ENCODE measurements at places on chromosomes 6 and 20. TPM values are rescaled to one million over a fixed set of nuclear protein-coding genes. Genes with fewer than 3 reads are reported as not detected.

Gene OCSTAMP
- total RNA-seq: not detected

Gene ANKEF1
- total RNA-seq: 0.45 TPM

- no peak for DNase-seq
Observed at GRCh38 chr6:26447257-26447656, 7.0 kb downstream of the BTN3A3 start.

DNA sequence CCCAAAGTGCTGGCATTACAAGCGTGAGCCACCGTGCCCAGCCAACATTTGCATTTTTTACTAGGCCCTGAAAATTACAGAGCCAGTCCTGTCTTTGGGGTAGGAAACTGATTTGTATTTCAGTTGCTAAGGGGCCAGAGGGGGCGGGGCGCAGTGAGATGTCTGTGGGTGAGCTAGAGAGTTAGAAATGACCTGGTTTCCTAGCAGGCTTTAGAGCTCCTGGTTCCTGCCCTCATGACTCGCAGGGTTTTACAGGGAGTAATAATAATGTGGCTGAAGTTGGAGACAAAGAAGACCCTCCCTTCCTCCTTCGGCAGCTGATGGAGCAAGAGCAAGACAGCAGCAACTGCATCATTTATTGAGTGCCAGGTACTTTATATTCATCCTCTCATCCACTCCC, 131.5 kb downstream of the TFAP2C start:
- DNase-seq: no peak

- no peak for DNase-seq
Observed at GRCh38 chr6:52245425-52245824, 1.1 kb upstream of the IL17F start.

DNA sequence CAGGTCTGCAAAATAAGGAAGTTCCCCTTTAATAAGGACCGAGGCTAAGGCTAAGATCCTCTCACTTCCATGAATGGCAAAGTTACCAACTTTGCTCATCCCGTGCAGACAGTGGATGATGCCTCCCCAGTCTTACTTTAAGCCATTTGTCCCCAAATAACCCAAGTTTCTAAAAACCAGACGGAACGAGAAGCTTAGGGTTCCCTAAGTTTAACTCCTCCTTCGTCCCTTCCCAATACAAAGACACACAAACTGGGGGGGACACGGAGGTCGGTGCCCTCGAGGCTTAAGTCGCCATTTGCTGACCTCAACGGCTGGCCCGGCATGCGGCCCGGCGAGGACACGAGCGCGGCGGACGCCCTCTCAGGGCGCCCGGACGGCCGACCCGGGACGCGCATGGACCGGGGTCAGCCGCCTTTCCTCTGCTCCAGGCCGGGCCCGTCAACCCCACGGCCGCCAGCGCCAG, 527 bp downstream of the FBXO30 start:
- peak; percentile 16 for DNase-seq

- peak; percentile 24 for DNase-seq
Observed at GRCh38 chr20:61500791-61501321, 248.8 kb downstream of the CDH4 start.

Gene ZNF311
- total RNA-seq: 0.43 TPM

- DNase-seq: no peak
Observed at GRCh38 chr6:34723203-34723602, 26.6 kb upstream of the ILRUN start.

DNA sequence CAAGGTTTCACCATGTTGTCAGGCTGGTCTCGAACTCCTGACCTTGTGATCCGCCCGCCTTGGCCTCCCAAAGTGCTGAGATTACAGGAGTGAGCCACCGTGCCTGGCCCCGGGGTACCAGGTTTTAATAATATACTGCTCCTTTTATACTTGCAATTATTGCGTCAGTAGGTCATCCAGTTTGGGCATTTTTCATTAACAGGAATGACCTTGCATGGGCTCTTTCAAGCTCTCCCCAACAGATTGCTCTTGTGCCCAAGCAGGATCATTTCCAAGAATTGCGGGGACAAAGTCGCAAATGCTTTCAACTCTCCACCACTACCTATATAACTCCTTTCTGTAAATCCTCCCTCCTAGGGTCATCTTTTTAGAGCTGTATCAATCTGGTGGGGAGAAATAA, 23.8 kb downstream of the STK38 start:
- no peak for DNase-seq

Gene CRISP3
- total RNA-seq: not detected

Gene SLC35F1
- total RNA-seq: 0.09 TPM

DNA sequence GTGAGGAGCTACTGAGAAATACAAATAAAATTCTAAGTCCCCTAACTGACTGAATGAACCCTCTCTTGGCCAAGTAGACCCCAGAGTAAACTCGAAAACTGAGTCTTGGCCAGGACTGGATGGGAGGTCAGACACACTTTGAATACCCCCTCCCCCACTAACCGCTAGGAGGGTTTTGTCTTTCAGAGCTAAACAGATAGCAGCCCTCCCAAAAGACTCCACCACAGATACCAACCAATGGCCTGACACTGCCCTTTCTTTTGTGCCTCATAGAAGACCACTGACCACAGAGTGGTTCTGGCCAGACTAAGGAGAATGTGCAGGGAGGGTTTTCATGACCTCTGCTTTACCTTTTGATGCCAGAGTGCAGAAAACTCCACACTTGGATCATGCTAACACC, 42.1 kb downstream of the SPACA1 start:
- DNase-seq: no peak

Gene CD24
- 1.4 TPM for total RNA-seq

DNA sequence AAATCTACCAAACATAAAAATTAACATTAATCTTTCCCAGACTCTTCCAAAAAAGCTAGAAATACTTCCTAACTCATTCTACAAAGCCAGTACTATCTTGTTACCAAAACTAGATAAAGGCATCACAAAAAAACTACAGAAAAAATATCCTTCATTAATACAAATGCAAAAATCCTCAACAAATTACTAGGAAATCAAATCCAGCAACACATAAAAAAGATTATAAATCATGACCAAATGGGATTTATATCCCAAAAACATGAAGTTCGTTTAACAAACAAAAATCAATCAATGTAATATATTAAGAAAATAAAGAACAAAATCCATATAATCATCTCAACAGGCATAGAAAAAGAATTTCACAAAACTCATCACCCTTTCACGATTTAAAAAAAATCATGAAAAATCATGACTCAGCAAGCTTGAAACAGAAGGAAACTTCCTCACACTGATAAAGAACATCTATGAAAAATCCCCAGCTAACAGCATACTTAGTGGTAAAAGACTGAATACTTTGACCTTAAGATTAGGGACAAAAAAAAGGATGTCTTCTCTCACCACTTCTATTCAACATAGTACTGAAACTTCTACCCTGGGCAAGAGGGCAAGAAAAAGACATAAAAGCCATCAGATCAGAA, 43.2 kb downstream of the RANBP9 start:
- DNase-seq: no peak

Gene TBX18
- total RNA-seq: not detected

Gene SLC17A2
- not detected for total RNA-seq

DNA sequence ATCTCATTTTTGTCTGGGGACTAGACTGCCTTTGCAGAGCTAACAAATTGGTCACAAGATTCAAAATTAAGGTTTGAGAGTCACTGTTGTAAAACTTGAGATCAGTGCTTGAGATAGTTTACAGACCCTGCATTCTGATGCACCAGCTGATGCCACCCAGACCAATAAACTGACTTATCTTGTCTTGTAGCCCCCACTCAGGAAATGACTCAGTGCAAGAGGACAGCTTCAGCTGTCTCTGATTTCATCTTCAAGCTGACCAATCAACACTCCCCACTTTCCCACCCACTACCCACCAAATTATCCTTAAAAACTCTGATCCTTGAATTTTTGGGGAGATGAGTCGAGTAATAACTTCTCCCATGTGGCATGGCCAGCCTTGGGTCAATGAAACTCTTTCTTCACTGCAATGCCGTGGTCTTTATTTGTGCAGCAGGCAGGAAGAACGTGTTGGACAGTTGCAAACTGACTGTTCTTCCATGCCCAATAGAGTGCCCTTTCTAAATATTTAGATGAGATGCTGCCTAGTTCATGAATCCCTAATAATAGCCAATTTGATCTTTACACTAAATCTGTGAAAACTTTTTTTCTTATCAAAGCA, 48.3 kb upstream of the PROKR2 start:
- no peak for DNase-seq

Gene SPTLC3
- total RNA-seq: 0.72 TPM

Gene GCNT2
- 2.3 TPM for total RNA-seq
